Right hindlimb (tissue), 1 donor: ENCODE measurements at places on chromosomes 7 and 10.

DNA sequence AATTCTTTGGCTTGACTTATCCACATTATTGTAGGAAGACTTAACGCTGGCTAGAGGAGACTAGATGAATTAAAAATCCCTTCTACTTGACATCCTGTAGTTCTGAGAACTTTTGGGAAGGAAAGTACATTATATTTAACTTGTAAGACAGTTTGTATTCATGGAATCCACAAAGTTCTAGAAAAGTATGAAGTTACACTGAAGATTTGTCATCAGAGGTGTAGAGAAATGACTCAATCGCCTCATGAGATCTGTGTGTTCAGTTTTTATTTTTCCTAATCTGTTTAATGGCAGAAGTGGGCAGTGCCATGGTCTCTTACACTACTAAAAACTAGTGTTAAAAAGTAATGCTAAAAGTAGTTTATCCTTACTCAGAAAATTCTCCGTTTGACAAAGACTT lies 89.1 kb upstream of the SMIM30 start:
- DNase-seq: no peak

GRCh38 chr7:112946350-112946749 lies 140.3 kb downstream of the GPR85 start:
- DNase-seq: no peak

DNA sequence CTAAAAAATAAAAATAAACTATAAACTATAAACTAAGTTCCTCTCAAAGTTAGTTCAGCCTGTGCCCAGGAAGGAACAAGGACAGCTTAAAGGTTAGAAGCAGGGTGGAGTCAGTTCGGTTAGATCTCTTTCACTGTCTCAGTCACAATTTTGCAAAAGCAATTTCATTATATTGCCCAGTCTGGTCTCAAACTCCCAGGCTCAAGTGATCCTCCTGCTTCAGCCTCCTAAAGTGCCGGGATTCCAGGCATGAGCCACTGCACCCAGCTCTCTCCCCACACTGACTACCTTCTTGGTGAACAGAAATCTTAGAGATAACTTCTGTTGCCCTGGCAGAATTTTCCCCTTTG lies 146.3 kb upstream of the TRIM24 start:
- no peak for DNase-seq

GRCh38 chr7:31336202-31337001 lies 4.1 kb downstream of the NEUROD6 start:
- peak; percentile 27 for DNase-seq

- peak; percentile 80 for DNase-seq
These were observed 66.7 kb downstream of the EMX2 start for GRCh38 chr10:117609095-117609795.

DNA sequence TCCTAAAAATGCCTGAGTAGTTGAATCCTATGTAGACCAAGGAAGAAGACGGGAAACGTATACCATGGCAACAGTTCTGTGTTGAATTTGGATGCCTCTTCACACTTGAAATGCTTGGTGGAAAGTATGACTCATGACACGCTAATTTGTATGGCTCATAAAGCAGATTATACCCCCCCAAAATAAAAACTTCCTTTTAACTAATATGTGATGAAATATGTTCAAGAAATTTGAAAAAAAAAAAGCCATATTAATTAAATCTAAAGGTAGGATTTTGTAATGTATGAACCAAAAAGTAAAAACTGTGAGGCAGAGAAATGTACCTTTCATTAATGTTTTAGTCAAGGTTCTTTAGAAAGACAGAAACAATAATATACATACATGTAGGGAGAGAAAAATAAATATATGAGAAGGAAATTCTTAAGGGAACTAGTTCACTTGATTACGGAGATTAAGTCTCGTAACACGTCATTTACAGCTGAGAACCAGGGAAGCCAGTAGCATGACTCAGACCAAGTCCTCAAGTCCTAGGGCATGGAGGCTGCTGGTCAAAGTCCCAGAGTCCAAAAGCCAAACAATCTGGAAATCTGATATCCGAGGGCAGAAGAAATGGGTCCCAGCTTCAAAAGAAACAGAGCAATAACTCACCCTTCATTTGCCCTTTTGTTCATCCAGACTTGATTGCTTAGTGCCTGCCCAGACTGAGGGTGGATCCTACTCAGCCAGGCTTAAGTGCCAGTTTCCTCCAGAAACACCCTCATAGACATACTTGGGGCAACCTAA lies 485.1 kb downstream of the SEMA3D start:
- DNase-seq: peak; percentile 29

DNA sequence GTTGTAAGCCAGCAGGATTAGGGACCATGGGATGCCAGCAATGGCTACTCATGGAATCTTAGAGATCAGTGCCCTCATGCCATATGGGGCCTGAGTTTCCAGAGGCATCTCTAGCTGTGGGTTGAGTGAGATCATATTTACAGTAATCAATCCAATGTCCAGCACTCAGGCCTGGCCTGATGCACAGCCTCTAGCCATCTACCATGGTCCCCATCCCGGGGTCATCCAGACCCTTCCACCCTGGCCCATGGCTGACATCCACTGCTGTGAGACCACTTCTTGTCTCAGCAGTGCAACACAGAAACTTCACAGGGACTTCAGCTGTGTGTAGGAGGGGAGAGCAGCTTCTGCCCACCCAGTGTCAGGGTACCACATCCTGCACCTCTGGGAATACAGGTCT lies 6.5 kb upstream of the ADCY1 start:
- no peak for DNase-seq

DNA sequence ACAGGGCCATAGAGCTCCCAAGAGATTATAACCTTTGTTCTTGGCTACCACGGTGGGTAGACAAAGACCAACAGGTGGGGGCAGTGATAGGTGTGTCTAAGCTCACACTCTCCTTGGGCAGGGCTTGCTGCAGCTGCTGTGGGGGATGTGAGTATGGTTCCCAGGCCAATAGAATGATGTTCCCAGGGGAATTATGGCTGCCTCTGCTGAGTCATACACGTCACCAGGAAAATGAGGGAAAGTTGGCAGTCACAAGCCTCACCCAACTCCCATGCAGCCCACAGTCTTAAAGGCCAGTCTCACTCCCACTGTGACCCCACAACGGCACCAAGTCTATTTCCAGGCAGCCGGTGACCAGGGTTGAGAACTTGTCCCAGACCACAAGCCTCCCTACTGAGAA lies 453.4 kb upstream of the PODXL start:
- DNase-seq: no peak

DNA sequence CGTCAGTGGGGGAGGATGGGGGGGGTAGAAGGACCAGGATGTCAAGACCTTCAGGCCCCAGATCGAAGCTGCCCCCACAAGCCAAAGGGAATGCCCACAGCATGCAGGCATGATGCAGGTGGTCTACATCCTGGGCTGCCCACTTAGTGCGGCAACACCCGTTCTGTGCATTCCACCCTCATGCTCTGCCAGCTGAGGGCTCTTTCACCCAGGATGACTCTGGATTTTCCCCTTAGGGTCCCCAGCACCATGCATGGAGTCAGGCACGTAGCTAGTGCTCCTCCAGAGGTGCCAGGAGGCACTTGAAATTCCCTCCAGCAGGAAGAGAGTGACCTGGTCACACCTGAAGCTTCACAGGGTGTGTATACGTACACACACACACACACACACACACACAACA lies 66.2 kb downstream of the SH3PXD2A start:
- no peak for DNase-seq

GRCh38 chr10:76251841-76252671 lies 820.6 kb downstream of the LRMDA start:
- DNase-seq: peak; percentile 43

DNA sequence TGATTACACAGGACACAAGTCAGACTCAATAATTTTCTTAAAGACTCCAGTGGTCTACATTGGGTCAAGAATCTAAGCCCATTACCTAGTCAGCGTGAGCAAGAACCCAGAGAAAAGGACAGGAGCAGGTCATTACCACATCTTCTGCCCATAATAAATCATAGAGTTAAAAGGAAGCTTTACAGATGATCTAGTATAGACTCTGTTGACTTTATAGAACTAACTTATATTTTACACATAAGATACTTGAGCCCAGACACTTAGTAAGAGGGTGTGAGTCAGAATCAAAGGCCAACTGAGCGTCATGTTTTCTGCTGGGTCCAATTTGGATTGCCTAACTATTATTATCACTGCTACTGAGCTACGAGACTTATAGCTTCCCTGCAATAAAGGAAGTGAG lies 206.1 kb upstream of the NPSR1 start:
- no peak for DNase-seq

DNA sequence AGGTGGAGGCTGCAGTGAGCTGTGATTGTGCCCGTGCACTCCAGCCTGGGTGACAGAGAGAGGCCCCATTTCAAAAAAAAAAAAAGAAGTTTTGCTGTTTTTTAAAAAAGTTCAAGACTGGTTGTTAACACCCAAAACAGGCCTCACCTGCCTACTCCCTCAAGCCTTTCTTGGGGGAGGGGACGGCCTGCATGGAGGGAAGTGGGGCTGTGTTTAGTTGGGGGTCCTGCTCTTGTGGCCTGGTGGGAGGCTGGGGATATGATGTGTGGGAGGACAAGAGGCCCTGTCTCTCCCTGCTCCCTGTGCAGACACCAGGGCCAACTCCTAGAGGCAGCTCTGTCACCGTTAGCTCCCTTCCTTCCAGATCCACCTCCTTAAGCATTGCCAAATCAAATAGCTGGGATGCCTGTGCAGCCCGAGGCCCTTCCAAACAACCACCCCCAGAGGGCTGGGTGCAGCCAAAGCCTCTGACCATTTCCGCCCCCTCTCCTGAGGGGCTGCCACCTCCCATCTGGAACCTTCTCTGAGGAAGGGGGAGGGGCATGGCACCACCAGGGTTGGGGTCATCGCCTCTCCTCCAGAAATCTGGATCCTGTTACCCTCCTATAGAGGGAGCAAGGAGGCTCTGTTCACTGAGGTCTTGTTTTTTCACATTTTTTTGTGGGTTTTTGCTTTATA lies 32.9 kb upstream of the ANKRD2 start:
- peak; percentile 63 for DNase-seq

DNA sequence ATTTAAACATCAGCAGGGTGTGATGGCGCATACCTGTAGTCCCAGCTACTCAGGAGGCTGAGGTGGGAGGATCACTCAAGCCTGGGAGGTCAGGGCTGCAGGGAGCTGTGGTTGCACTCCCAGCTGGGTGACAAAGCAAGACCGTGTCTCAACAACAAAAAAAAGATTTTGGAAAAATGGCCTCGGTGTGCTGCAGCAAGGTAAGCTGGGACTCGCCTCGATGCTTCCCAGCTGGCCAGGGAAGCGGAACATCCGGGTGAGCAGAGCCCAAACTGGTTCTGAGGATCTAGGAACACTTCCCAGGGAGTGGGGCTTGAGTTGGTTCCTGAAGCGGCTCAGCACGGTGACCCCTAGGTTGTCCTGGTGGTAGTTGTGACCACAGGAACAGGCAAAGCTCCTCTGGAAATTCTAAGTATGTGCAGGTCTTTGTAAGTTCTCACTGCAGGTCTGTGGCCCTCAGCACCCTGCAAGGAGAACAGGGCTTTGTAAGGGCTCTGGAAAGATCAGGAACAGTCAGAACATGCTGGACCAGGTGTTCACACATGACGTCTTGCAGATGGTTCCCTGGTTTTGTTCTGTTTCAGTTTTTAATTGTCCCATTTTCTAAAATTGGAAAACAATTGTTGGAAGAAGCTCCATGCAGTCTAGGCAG lies 38.6 kb upstream of the ZMIZ2 start:
- no peak for DNase-seq

DNA sequence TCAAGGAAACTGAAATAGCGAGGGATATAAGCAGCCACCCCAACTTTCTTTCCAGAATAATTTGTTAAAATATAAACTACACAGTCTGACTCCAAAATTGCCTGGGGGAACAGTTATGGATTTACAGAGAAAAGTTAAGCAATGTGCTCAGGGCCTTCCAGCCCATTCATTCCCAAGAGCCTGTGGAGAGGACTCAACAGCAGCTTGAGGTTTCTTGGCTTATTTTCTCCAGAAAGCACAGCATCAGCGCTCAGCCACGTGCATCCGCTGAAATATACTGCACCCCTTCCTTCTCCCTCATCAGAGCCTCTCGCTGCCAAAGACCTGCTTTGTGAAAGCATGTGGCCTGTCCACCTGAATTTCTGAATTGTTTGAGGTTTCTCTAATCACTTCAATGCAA lies 375.2 kb upstream of the VWC2 start:
- peak; percentile 53 for DNase-seq

- DNase-seq: peak; percentile 72
These were observed 25.5 kb downstream of the LDB3 start for GRCh38 chr10:86693721-86694369.

DNA sequence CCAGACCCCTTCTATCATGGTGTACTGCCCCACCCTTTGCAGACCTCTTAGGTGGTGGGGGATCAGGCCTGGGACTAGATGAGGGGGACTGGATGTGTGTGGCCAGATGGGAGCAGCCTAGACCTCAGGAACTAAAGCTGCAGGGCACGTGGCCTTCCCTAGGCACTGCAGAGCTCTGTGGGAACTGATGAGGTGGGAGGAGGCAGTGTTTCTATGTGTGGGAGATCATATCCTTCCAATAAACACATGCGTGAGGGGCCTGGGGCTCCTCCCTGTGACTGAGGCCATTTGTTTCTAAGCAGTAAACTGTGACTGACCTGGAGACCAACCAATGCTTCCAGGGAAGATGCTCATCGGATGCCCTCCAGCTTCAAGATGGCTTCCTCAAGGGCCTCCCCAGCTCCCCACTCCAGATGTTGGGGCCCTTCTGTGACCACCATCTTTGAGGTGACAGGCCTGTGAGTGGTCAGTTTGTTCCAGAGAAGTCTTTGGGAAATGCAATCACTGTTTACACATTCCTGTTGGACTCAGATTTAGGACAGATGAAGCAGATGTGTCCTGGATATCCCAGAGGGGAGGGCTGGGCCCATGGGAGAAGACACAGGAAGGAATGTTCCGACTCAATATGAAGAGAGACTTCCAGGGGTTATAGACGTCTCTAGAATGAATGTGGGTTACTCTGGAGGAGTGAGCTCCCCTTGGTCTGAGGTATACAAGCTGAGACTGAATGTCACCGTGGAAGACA lies 23.6 kb upstream of the ZCCHC24 start:
- no peak for DNase-seq

- DNase-seq: no peak
These were observed 93.0 kb upstream of the DNAAF5 start for GRCh38 chr7:633381-634018.

GRCh38 chr7:54663603-54664234 lies 95.3 kb downstream of the SEC61G start:
- DNase-seq: no peak

DNA sequence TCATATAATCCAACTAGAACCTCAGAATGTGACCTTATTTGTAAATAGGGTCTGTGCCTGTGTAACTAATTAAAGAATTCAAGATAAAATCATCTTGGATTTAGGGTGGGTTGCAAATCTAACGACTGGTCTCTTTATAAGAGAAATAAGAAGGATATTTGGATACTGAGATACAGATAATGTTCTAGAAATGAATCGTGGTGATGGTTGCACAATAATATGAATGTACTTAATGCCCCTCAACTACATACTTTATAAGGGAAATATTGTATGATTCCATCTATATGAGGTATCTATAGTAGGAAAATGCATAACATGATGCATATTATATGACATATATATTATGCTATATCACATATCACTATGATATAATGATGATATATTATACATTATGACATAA lies 265.7 kb downstream of the SEMA3D start:
- DNase-seq: no peak
